GM23338 (cell line): ENCODE measurements at places on chromosomes 4 and X. TPM values are rescaled to one million over a fixed set of nuclear protein-coding genes. Genes with fewer than 3 reads are reported as not detected.
A peak's percentile ranks its signal among the peaks of the same experiment; 100 is the strongest.

Gene ADGRG4
- not detected in 2 replicates for total RNA-seq

Gene NSUN7
- total RNA-seq, result 28.8 and 31.3 TPM in 2 replicates

Gene TDO2
- total RNA-seq, result 0.10 TPM in 1 of 2 replicates, not detected in the other

DNA sequence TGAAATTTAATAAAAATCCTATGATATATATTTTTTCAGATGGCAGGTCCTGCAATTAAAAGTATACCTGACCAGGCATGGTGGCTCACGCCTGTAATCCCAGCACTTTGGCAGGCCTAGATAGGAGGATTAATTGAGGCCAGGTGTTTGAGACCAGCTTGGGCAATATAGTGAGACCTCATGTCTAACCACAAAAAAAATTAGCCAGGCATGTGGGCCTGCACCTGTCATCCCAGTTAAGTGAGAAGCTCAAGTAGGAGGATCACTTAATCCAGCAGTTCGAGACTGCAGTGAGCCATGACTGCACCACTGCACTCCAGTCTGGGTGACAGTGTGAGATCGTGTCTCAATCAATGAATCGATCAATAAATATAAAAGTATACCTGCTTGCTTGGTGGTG, 2.5 kb downstream of the OCIAD2 start:
- no peak overlapping the region for H3K27ac ChIP-seq
- peaks cover 15% of the 10 kb centered on the region for H3K36me3 ChIP-seq
- no peak for DNase-seq
- no peaks in the 10 kb centered on the region for H3K27me3 ChIP-seq

- no peaks in the 10 kb centered on the region for H3K27me3 ChIP-seq
- H3K36me3 ChIP-seq, result peaks cover 12% of the 10 kb centered on the region; the same call in 1 of the 2 replicates
- H3K4me3 ChIP-seq, result peak overlapping the region; percentile 66
- peak overlapping the region; percentile 88 for H3K27ac ChIP-seq
- H3K4me1 ChIP-seq, result peaks cover 54% of the 10 kb centered on the region
These were observed 3.1 kb downstream of the JADE1 start for GRCh38 chr4:128812442-128813235.

DNA sequence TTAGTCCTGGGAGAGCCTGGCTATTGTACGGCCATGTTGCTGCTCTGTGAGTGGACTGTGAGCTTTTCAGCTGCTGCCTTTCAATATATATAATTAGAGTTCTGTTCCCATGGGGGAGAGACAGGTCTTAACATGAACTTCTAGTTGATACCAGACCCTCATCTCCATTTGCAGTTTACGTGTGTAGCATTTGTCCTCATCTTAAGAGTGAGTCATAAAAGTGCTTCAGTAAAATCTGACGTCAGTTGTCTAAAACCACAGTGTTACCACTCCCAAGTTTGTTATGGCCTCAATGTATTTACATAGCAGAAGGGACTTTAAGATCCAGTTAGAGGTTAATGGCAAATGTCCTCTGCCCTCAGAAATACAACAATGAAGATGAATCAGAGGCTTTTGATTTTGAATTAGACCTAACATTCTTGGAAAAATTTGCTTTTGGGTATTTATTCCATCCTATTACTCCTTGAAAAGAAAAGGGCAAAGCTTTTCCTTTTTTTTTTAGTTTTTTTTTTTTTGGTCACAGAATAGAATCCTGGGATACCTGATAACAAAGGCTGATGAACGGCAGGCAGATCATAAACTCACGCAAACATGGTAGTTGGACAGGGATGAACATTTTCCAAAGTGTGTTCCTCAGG, 38.6 kb downstream of the PHOX2B start:
- DNase-seq, result no peak
- no peak overlapping the region for H3K27ac ChIP-seq
- no peaks in the 10 kb centered on the region for H3K36me3 ChIP-seq

GRCh38 chr4:177778623-177779022, 336.4 kb upstream of the AGA start:
- H3K36me3 ChIP-seq, result no peaks in the 10 kb centered on the region
- no peak overlapping the region for H3K4me3 ChIP-seq
- H3K4me1 ChIP-seq, result no peaks in the 10 kb centered on the region
- no peak overlapping the region for H3K27ac ChIP-seq
- DNase-seq, result no peak

DNA sequence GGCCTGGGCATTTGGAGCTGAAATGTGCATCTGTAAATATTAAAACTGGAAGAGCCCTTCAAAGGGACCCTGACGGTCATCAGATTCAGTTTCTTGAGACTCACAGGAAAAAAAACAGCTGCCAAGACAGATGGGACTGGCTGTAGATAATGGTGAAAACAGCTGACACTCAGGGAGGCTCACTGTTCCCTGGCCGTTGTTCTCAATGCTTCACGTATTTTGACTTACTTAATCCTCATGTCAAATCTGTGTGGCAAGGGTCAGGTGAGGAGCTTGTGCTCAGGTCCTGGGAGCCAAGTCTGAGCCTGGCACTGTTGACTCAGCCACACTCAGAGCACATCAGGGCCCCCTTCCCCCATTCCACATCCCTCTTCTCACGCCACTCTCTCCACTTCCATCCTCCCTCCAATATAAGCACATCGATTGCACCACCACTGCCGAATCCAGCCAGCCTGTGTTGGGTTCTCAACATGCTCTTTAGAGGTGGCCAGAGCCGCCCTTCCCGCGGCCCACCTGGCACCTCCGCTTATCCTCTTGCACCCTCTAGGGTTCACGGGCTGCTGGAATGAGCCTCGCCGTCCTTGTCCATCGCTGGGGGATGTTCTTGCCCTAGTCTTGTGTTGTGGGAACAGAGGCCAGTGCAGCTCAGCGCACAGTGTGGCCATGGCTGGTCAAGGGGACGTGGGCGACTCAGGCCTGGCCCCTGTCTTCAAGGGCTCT, 40.1 kb downstream of the EVC start:
- peak; percentile 23 for DNase-seq
- no peaks in the 10 kb centered on the region; the same call in 1 of the 2 replicates for H3K36me3 ChIP-seq
- peaks cover 22% of the 10 kb centered on the region for H3K4me1 ChIP-seq
- no peaks in the 10 kb centered on the region for H3K27me3 ChIP-seq
- H3K27ac ChIP-seq, result peak overlapping the region; percentile 76; the same call in 1 of the 2 replicates
- no peak overlapping the region for H3K4me3 ChIP-seq

DNA sequence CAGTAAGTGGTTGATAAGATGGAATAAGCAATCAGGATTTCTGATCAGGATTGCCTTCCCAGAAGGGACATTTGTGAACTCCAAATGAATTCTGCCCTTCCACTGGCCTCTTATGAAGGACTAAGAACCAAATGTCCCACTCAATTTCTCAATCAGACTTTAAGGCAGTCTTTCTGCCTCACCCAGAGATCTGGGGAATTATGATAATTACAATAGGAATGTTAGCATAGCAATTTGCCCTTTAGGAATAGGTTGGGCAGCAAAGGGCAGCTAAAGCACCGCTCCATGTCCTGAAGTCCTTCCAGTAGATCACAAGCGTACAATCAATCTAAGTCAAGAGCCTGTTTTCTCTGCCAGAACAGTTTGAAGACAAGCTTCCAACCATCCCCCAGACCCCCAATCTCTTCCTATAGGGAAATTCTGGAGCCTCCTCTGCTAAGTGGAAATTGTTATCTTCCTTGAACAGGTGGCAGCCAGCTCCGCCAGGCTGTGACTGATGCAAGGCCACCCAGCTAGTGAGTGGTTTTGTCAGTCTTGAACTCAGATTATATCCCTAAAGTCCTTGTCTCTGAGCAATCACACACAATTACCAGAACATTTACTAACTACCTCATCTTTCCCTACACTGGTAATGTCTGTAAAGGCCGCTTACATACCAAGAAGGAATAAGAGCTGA, 18.6 kb downstream of the NKX3-2 start:
- peaks cover 100% of the 10 kb centered on the region for H3K27me3 ChIP-seq
- no peak overlapping the region for H3K27ac ChIP-seq
- DNase-seq, result peak; percentile 38
- H3K4me3 ChIP-seq, result peak overlapping the region; percentile 48
- no peaks in the 10 kb centered on the region for H3K36me3 ChIP-seq
- H3K4me1 ChIP-seq, result peaks cover 78% of the 10 kb centered on the region

DNA sequence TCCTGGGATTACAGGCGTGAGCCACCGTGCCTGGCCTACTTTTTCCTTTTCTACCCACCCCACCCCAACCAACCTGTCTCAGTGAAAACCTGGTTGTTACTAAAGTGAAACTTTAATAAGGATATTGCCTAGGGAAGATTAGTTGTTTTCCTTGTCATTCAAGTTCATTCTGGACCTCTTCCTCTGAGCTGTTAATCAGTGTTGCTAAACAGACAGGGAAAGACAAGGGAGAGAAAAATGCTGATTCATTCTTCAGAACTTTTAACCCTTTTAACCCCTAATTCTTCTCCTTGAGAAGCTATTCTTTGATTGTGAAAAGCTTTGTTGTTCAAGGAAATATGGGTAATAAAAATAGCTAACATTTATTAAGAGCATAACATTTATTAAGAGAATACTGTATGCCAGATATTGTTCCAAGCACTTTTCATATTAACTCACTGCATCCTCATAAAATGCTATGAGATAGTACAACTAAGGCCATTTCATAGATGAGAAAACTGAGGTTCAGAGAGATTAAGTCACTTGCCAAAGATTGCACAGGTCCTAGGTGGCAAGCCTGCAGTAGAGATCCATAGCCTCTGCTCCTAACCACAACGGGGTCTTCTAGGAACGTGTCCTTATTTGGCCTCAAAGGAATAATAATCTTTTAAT, 34.8 kb downstream of the OSTC start:
- H3K4me3 ChIP-seq, result no peak overlapping the region
- no peaks in the 10 kb centered on the region for H3K4me1 ChIP-seq
- no peak for DNase-seq
- no peaks in the 10 kb centered on the region for H3K27me3 ChIP-seq
- H3K27ac ChIP-seq, result no peak overlapping the region
- no peaks in the 10 kb centered on the region for H3K36me3 ChIP-seq

DNA sequence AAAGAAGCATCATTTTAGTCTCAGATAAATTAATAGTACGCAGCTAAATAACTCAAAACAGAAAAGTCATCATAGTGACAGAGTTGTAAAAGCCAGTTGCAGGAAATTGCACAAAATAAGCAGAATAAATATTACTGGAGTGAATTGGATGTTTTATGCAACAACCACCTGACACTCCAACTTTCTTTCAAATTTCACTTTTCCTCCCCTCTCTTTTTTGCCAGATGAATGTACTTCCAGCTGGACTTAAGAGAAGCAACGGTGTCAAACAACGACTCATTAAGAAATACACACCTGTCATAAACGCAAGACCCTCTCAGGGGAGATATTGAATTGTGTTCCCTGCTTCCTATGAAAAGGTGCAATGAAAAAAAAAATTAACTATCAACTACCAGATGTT, 120.2 kb upstream of the HCCS start:
- no peak overlapping the region for H3K4me3 ChIP-seq
- H3K4me1 ChIP-seq, result no peaks in the 10 kb centered on the region
- no peak for DNase-seq
- no peaks in the 10 kb centered on the region for H3K36me3 ChIP-seq
- no peak overlapping the region for H3K27ac ChIP-seq

- no peak overlapping the region for H3K4me3 ChIP-seq
- no peak overlapping the region for H3K27ac ChIP-seq
- no peaks in the 10 kb centered on the region for H3K36me3 ChIP-seq
- DNase-seq, result no peak
These were observed 90.4 kb upstream of the LDB2 start for GRCh38 chr4:16988814-16989213.

- no peak within 1 kb of the TSS for H3K27ac ChIP-seq
- H3K36me3 ChIP-seq, result no peaks in the 10 kb centered on the region
- peak; percentile 77 for DNase-seq
These were observed at the start of gene PCDH7 for GRCh38 chr4:30720021-30720660. Gene PCDH7, plus strand, starts transcription at chr4:30720369. Its CDS starts 1,054 bp downstream, at chr4:30721423.

DNA sequence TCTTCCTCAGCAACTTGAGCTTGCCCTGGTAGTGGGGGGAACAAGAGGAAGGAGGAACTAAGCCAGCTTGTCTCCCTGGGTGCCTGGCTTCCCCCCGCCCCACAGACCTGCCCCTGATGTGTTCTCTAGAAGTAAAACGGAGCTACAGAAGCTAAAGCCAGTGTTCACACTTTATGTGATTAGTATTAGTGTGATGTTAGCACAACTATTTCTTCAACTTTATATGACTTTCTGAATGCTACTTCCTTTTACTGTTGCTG, 10.7 kb downstream of the RGS12 start:
- DNase-seq, result no peak
- H3K27me3 ChIP-seq, result no peaks in the 10 kb centered on the region
- no peaks in the 10 kb centered on the region for H3K36me3 ChIP-seq
- peaks cover 6% of the 10 kb centered on the region; the same call in 1 of the 2 replicates for H3K4me1 ChIP-seq
- H3K4me3 ChIP-seq, result no peak overlapping the region

GRCh38 chrX:143694885-143695284, 25.7 kb downstream of the SPANXN2 start:
- H3K36me3 ChIP-seq, result no peaks in the 10 kb centered on the region
- no peak overlapping the region for H3K27ac ChIP-seq
- no peak overlapping the region for H3K4me3 ChIP-seq
- DNase-seq, result no peak

- H3K36me3 ChIP-seq, result peaks cover 12% of the 10 kb centered on the region; the same call in 1 of the 2 replicates
- H3K4me3 ChIP-seq, result no peak overlapping the region
- H3K27ac ChIP-seq, result no peak overlapping the region
- no peaks in the 10 kb centered on the region for H3K27me3 ChIP-seq
- no peak for DNase-seq
- peaks cover 24% of the 10 kb centered on the region for H3K4me1 ChIP-seq
These were observed 81.4 kb downstream of the IRF2 start for GRCh38 chr4:184392748-184393559.

DNA sequence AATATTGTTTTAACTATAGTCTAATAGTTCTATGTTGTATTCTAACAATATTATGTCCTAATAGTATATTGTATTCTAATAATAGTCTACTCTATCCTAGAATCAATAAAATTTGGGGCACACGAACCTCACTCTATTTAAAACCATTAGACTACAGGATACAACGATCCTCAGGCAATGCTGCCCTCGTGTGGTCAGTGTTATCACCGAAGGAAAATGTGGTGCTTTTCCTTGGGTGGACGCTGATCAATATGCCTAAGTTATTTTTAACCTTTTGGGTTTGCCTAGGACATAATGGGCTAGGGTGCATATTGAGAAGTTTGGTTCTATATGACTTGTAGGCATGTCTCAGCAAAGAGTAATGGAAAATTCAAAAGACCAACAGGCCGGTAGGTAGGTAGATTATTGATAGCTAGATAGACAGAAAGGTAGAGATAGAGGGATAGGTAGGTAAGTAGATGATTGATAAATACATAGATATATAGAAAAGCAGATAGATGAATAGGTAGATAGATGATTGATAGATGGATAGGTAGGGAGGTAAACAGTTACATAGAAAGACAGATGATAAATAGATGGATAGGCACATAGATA, 75.1 kb downstream of the PRKX start:
- H3K27me3 ChIP-seq, result no peaks in the 10 kb centered on the region
- no peaks in the 10 kb centered on the region for H3K4me1 ChIP-seq
- no peak overlapping the region for H3K4me3 ChIP-seq
- no peaks in the 10 kb centered on the region for H3K36me3 ChIP-seq
- no peak overlapping the region for H3K27ac ChIP-seq
- peak; percentile 58 for DNase-seq

DNA sequence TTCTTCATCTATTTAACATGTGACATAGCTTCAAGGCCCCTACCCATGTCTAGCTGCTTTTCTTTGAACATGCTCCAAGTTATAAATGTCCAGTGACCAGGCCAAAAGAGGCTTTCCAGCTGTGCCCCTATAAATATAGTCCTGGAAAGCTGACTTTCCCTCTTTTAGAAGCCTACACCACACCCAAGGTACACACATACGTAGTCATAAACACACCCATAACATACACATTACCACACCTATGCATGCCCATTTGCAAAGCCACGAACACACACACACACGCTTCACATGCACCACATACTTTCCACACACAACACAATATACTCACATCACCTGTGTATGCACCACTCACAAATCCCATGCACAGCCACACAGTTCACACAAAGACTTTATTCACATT, 2.0 kb downstream of the ARHGAP36 start:
- no peak overlapping the region for H3K4me3 ChIP-seq
- no peak overlapping the region for H3K27ac ChIP-seq
- DNase-seq, result no peak
- H3K4me1 ChIP-seq, result no peaks in the 10 kb centered on the region
- H3K27me3 ChIP-seq, result peaks cover 56% of the 10 kb centered on the region
